Activated T-cell treated with anti-CD3 and anti-CD28 coated beads for 4 hours (primary cell): ENCODE measurements at places on chromosomes 13 and 19.

DNA sequence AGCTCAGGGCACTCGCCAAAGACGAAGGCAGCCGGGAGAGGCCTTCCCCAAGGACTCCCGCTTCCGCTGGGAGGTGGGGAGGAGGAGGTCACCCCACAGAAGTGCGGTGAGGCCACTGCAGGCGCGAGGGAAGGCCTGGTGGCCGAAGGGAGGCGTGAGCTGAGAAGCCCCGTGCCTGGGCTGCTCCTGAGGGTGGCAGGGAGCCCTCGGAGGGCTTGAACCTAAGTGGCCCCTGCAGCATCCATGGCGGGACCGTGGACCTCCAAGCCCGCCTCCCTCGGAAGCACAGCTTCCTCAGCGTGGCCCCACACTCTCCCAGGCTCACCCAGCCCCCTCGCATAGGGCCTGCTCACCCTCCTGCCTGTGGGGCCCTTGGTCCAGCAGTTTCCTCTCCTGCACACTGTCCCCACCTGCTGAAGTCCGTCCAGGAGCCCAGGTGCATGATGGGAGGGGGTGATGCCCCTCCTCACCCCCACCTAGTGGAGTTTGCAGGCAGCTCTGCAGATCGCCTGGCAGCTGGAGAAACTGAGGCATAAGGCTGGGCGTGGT, 25.9 kb downstream of the EFNA2 start:
- no peak for DNase-seq

DNA sequence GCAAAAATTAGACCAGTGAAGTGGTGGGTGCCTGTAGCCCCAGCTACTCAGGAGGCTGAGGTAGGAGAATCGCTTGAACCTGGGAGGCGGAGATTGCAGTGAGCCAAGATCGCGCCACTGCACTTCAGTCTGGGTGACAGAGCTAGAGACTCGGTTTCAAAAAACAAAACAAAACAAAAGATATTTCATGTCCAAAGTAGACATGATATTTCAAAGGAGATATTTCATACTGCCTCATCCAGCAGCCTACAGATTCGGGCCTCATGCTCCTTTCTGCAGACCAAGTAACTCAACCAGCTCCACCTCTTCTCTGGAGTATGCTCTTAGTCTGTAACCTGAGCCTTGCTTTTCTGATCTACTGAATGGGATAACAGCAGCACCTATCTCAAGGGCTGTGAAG, 15.0 kb downstream of the ZC3H4 start:
- no peak for DNase-seq

DNA sequence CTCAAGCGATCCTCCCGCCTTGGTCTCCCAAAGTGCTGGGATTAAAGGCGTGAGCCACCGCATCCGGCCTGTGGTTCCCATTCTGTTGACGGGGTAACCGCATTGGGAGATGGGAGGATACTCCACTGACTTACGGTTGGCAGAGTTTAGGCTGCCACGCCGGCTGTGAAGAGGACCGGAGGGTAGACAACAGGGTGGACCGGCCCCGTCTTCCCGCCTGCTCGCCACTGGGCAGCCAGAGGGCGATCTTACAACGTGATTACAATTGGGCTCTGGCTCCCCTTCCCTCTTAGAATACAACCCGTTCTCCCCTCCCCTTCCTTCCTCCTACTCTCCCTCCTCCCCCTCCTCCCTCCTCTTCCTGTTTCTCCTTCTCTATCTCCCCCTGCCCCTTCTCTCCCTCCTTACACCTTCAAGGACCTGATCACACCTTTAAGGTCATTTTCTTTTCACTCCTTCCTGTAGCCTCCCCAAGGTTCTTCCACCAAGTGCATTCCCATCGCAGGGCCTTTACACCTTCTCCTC, 957 bp upstream of the CCDC194 start:
- peak; percentile 63 for DNase-seq

- DNase-seq: no peak
Measured at GRCh38 chr19:18385359-18385674, 641 bp upstream of the GDF15 start.

- DNase-seq: no peak
Measured at GRCh38 chr19:46201454-46202310, 27.9 kb upstream of the IGFL1 start.

DNA sequence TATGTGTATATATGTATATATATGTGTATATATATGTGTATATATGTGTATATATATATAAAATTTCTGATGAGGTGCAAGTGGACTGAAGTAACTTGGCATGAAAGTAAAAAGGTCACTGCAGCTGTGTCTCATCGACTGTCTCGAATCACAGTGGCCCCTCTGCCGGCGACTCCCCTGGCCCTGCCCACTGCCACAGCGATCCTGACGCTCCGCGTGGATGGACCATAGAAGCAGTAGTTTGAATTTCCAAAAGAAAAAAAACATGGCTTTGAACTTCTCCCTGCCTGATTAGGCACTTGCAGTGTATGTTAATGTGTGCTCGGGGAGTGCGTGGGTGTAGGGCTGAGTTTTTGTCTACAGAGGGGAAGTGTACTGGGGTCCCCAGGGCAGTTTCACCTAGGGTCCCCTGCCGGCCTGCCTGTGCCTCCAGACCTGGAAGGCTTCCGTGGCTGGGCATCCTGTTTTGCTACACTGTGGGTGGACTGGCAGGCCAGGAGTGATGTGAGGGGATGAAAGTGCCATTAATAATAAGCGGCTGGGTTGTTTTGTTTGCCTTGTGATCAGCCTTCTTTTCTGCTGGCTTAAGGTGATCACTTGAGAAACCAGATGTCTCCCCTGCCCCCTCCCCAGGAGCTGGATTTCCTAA, 10.8 kb downstream of the ZIC5 start:
- no peak for DNase-seq

- DNase-seq: no peak
Measured at GRCh38 chr13:34019870-34020269, 201.9 kb downstream of the RFC3 start.

GRCh38 chr13:113862931-113863523, 849 bp downstream of the GAS6 start:
- no peak for DNase-seq

GRCh38 chr13:29907670-29908069, 57.3 kb upstream of the UBL3 start:
- no peak for DNase-seq

- no peak for DNase-seq
Measured at GRCh38 chr13:38606699-38607535, 80.0 kb upstream of the FREM2 start.

- peak; percentile 29 for DNase-seq
Measured at GRCh38 chr19:58009666-58010301, 7.2 kb upstream of the ZNF606 start.

GRCh38 chr13:98468929-98469328, 108.0 kb downstream of the STK24 start:
- DNase-seq: no peak

GRCh38 chr13:35704331-35704730, 227.8 kb upstream of the MAB21L1 start:
- no peak for DNase-seq

DNA sequence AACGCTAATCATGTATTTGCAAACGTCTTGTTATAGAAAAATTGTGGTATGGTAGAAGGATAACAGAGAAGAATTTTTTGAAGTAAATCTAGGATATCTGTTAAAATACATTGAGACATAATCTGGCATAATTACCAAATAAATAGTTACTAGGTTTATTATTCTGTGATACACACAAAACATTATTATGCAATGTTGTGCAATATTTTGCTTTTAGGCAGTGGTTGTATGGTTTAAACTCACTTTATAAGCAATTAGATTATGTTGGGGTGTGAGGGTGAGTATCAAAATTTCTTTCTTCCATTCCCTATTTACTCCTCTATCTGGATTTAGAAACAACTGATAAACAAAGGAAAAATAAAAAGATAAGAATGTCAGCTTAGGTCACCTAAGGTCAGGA, 385.6 kb downstream of the SLITRK6 start:
- no peak for DNase-seq

- no peak for DNase-seq
Measured at GRCh38 chr19:6286676-6287075, 6.9 kb upstream of the MLLT1 start.
